ENCODE measurements at places on chromosomes 16 and 17. TPM values are rescaled to one million over a fixed set of nuclear protein-coding genes. Genes with fewer than 3 reads are reported as not detected.

AOC3 gene
- total RNA-seq = 0.17 TPM

DNA sequence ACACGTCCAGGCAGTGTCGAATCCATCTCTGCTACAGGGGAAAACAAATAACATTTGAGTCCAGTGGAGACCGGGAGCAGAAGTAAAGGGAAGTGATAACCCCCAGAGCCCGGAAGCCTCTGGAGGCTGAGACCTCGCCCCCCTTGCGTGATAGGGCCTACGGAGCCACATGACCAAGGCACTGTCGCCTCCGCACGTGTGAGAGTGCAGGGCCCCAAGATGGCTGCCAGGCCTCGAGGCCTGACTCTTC lies 7.2 kb upstream of the CD68 start:
- no peak for DNase-seq

DNA sequence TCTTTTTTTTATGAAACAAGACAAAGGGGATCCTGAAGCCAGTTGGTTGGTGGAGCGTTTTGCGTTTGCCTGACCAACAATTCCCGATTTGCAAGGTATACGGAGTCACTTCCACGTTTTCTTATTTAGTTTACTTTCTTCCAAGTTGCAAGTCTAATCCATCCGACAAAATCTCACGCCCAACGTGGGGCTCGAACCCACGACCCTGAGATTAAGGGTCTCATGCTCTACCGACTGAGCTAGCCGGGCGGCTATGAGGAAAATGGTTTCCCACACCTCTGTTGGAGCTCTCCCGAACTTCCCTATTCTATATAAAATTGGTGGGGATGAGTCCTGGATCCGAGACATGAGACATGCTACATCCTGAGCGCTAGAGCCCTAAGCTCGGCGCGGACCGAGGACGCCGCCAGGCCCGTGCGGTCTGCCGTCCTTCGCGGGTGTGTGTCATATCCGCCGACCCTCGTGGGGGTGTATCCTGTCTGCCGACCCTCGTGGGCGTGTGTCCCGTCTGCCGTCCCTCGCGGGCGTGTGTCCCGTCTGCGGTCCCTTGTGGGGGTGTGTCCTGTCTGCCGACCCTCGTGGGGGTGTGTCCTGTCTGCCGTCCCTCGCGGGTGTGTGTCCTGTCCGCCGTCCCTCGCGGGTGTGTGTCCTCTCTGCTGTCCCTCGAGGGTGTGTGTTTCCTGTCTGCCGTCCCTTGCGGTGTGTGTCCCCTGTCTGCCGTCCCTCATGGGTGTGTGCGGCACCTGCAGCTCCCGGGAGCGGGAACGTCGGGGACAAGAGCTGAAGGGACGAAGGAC lies 22.6 kb downstream of the ZNF213 start:
- DNase-seq = peak; percentile 87

DNA sequence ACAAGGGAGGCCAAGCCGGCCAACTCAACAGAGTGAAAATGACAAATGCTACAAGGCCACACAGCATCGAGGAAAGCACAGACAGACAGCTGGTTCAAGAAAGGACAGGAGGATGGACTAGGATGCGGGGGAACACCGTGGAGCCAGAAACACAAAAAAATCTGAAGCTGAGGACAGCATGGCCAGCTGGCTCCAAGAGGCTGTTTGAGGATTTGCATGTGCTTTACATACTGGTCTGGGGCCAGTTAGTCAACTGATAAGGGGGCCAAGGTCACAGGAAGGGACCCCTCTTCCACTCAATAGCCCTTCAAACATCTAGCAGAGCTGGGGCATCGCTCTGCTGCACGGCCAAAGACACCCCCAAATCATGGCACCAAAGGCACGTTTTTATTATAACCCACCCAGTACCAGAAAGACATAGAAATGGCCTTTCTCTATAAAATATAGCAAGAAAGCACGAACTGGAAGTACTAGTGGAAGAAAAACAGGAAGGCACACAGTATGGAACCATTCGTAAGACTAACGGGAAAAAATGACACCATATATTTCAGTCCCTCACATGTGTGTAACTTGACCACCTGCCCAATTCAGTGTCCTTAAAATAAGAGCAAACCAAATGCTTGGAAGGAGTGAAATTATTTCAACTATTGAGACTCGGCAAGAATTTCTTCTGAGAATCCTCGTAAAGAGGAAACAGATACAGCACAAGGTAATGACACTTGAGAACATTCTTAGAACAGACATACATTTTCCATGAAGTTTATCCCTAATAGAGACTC lies 7.8 kb upstream of the SRL start:
- no peak for DNase-seq

GRCh38 chr17:78665952-78666920 lies 89.0 kb upstream of the DNAH17 start:
- no peak for DNase-seq

DNA sequence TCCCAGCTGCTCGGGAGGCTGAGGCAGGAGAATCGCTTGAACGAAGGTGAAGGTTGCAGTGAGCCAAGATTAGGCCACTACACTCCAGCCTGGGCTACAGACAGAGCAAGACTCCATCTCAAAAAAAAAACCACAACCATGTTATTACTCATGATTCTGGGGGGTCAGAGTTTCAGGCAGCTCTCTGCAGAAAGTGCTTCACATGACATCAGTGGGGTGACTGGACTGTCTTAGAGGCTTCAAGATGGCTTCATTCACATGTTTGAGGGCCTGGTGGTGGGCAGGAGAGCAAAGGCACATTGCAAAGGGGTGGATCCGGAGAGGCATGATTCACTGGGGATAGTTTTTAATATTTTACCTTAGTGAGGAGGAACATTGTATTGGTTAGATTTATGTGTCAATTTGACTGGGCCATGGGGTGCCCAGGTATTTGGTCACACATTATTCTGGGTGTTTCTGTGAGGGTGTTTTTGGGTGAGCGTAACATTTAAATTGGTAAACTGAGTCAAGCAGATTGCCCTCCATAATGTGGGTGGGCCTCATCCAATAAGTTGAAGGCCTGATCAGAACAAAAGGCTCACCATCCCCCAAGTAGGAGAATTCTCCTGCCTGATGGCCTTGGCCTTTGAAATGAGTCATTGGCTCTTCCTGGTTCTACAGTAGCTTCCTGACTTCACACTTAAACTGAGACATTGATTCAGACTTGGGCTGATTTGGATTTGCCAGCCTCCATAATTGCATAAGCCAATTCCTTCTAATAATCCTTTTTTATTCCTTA lies 109.8 kb downstream of the GOSR1 start:
- peak; percentile 73 for DNase-seq

Data from renal cortical epithelial cell (primary cell).